ENCODE measurements at places on chromosomes 11 and 22. TPM values are rescaled to one million over a fixed set of nuclear protein-coding genes. Genes with fewer than 3 reads are reported as not detected.

GRCh38 chr11:88354912-88355311 is 17.4 kb upstream of the CTSC start:
- no peak for DNase-seq

DNA sequence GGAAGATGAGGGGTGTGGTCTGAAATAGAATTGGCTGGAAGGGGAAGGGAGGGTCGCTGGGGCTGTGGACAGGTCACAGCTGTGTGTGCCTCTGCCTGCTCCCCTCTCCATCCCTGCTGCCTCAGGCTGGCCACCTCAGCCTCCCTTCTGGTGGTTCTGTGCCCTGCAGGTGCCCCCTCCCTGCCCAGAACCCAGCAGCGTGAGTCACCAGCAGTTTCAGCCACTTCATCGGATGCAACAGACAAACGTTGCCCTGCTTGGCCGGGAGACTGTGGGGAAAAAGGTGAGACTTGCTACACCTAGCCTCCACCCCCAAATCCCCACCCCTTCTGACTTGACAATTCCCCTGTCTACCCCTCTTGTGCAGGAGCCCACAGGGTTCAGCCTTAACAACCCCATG is 21.8 kb upstream of the LRRC10B start:
- no peak for DNase-seq

- DNase-seq: no peak
These were observed 651 bp upstream of the FAM83F start for GRCh38 chr22:39994041-39994565.

DNA sequence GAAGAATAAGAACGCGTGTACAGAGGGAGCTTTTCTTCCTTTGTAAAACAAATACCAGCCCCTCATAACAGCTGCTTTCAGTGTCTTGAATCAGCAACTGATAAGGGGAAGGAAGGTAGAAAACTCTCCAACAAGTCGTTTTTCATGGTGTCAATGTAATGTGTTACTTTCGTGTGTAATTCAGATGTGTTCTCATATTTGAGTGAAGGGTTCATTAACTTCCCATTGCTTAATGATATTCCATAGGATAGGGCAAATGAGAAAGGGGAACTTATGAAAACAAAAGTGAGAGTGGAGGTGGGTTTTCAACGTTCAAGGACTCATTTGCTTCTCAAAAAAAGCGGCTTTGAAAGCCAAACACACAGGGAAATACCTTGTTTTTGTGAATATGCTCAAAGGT is 452.1 kb downstream of the NTM start:
- no peak for DNase-seq

DNA sequence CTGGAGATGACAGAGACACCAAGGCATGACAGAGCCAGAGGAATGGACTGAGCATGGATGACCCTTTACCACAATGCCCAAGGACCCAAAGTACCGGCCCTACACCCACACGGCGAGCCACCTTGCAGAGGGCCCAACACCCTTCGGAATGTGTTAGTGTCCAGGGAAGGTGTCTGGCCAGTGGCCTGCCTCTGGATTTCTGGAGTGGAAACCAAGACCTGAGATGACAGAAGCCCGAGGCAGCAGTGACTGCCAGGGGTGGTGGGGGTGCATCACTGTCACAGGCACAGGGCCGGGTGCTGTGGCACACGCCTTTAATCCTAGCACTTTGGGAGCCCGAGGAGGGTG is 28.7 kb downstream of the PDGFB start:
- DNase-seq: no peak

The TENM4 gene
- 36.8 TPM for total RNA-seq

The CFL1 gene
- 428 TPM for total RNA-seq

Measured in lower leg skin (tissue), 4 donors.